CD4-positive, alpha-beta T cell treated with Interleukin-10 for 1 hour (primary cell): ENCODE measurements at places on chromosomes 3 and 15.

- peak; percentile 66 for DNase-seq
Measured at GRCh38 chr3:115658337-115659181, 35.2 kb downstream of the GAP43 start.

GRCh38 chr15:85531083-85531482 lies 150.7 kb downstream of the AKAP13 start:
- DNase-seq: no peak

DNA sequence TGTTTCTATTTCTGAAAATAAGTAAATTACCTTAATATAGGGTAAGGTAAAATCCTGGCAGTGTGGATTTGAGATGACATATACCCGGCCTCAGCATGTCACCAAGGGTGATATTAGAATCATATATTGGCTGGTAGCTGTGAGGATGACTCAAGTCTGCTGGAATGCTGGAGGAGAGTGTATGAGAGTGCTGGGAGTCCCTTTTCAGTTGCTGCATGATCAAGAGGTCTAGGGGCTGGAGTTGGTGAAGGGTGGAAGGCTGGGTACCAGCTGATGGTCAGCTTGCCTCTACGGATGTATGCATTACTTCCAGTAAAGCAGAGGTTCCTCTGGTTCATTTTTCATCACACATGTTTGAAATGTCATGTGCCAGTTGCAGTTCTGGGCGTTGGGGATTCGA lies 40.6 kb downstream of the SLC25A26 start:
- no peak for DNase-seq

- DNase-seq: no peak
Measured at GRCh38 chr3:71998995-71999673, 214.2 kb upstream of the PROK2 start.

DNA sequence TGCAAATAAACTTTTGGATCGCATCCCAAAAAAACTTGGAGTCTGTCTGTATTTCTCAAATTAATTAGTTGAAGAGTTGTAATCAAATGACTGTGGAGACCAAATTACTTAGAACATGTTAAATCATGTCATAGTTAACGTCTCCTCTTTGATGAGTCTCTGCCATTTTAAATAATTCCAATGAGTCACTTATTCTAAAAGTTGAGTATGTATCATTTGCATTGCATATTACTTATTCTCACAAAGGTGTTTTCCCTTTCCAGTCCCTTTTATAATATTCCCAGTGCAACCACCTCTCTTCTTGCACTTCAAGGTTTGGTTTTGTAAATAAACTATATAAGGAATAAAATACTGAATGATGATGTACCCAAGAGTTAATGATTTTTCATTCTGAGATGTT lies 36.0 kb upstream of the MBNL1 start:
- DNase-seq: no peak

GRCh38 chr3:151900884-151901643 lies 27.6 kb downstream of the SUCNR1 start:
- no peak for DNase-seq

DNA sequence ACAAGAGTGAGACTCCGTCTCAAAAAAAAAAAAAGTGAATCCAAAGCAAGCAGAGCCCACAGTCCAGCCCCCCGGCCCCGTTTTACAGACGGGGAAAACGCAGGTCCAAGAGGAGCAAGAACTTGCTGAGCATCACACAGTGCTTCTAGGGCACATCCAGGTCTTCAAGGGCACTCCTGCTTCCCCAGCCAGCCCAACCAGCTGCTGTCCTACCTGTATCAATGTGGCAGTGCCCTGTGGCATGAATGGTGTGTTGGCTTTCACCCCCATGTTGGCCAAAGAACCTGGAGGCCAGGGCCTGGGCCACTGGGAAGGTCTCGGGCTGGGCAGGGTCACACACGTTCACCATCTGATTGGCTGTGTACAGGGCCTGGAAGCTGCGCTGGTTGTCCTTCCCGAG lies 4.6 kb downstream of the MAN2C1 start:
- no peak for DNase-seq

DNA sequence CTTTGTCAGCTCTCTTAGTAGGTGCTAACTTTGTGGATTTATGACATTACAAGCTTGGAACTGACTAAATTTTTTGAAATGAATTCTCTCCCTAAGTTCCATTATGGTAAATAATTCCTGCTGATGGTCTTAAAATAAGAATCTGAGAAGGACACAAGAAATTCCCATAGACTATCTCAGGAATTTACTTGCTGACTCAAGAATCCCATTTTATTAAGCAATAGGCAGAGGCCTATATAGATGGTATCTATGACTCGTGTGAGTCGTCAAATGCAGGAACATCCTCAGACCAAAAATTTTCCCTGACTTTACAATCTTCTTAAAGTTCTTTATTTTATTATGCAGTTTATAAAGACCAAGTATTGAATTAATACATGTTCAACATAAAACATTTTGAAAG lies 30.7 kb upstream of the CBLB start:
- no peak for DNase-seq
